Left ventricle myocardium superior (tissue), 1 donor: ENCODE measurements at places on chromosomes 2 and 18.

- DNase-seq = no peak
Measured at GRCh38 chr2:64326578-64327050, 127.3 kb upstream of the LGALSL start.

DNA sequence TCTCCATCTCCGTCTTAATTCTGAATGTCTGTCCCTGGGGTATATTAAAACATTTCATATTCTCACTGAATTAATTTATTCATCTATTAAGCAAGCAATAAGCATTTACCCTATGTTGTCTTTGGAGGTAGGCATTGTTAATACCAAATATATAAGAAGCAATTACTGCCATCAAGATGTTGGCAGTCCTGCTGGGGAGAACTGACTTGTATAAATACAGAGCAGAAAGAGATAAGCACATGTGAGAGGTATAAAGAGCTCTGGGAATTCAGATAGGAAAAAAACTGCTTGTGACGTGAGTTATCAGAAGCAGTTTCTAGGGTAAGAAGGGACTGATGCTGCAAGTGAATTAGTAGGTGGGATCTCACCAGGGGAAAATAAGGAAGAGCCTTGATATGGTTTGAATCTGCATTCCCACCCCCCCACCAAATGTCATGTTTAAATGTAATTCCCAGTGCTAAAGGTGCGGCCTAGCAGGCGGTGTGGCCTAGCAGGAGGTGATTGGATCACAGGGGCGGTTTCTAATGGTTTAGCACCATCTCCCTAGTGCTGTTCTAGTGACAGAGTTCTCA, 286.8 kb downstream of the RAD51AP2 start:
- DNase-seq = no peak

DNA sequence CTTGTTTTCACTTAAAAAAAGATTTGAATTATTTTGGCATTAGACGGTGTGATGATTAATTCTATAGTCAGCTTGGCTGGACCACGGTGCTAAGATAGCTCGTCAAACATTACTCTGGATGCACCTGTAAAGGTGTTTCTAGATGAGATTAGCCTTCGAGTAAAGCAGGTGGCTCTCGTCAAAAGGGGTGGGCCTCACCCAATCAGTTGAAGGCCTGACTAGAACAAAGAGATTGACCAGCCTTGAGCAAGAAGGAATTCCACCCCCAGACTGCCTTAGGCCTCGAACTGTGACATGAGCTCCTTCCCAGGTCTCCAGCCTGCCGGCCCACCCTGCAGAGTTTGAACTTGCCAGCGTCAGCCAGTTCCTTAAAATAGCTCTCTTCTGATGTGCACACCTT, 73.4 kb downstream of the TWIST2 start:
- DNase-seq = no peak

DNA sequence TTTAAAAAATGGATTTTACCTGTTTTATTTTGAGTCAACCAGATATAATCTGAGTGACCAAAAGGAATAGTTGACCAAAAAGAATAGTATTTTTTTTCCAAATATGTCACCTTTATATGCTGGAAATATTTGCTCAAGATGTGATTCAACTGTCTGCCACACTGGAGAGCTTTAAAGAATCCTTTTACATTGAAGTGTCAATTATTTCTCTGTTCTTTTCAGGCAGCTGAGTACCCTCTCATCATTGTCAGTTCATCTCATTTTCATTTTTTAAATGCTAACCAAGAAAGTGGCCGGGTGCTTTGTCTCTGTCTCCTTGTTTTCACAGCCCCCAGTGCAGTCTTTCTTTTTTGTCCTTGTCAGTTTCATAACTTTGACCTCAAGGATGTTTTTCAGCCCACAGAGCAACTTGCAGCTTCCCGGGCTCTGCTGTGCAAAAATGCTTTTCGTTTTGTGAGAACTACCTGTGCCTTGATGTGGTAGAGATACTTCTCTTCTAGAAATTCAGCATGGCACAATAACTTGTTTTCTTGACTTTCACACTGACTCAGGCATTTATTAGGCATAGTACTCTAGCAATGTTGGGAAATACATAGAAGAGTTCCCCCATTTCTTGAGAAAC, 23.4 kb upstream of the CERS6 start:
- no peak for DNase-seq

DNA sequence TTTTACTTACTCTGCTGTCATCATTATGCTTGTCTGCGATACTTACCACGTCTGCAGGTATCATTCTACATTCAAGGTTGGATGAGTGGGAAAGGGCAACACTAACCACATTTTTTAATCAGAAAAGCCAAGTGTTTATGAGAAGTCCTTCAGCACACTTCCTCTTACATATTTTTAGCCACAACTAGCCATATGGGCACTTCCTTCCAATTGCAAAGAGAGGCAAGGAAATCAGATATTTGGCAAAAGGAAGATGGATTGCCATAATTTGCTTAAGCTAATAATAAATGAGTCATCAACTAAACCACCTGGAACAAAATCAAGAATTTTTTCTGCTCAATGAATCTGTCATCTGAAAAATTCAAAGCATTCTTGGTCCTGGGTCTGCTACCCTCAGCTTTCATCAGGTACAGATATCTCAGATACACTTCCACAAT, 16.7 kb upstream of the MRO start:
- no peak for DNase-seq

DNA sequence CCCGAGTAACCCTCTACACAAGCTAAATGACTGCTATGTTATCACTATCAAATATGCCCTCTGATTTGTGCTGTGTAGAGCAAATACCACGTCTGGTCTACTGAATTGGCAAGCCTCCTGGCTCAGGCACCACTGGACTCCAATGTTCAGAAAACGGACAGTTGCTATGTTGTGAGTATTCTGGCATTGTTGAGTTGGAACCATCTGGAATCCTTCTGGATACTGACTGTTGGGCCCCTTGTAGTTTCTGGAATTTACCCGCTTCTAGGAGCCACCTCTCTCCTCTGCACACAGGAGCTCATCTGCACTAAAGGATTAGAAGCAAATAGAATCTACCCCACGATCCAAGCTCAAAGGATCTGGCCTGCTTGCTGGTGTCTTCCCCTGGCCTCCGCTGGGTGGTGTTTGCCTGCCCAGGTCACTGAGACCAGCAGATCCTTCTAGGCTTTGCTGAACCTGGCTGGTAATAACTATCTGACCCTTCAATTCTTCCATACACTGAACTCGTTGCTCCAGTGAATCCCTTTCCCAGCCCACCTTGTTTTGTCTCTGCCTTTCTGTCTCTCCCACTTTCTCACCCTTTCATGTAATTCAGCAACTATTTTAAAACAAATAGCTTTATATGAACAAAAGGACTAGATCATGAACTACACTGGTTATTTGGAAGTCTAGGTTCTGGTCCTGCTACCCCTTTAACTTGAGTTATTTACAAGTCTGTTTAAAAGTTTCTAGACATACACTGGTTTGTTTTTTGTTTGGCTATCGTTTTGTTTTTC, 2.1 kb upstream of the HAAO start:
- DNase-seq = no peak

- no peak for DNase-seq
Measured at GRCh38 chr2:75592030-75592429, 31.3 kb upstream of the EVA1A start.

GRCh38 chr2:42812899-42813479, 20.6 kb upstream of the HAAO start:
- DNase-seq = no peak

GRCh38 chr2:217915706-217916105, 87.1 kb downstream of the TNS1 start:
- DNase-seq = peak; percentile 56

GRCh38 chr18:44871771-44872170, 191.1 kb downstream of the SETBP1 start:
- DNase-seq = no peak

GRCh38 chr2:149954981-149955600, 367.5 kb upstream of the MMADHC start:
- no peak for DNase-seq

DNA sequence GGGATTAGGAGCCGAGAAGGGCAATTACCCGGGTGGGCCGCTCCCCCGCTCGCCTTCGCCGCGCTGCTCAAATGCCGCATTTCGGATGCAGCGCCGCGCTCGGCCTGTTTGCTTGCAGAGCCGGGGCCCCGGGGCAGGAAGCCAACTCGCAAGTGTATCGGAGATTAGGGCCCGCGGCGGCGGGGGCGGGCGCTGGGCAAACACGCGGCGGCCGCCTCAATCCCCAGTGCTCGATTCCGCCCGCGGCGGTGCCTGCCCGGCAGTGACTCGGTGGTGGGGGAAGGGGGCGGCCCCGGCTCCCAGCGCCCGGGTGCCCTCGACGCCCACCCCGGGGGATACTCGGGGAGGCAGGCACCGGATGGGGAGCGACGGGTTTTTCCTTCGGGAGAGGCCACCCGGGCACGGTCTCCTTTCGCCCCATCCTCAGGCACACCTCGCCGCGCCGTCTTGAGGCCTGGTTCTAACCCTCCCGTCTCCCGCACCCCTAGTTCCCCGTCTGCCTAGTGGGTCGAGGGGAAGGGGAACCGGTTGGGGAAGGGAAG, 26.6 kb upstream of the NOTO start:
- DNase-seq = peak; percentile 93

- no peak for DNase-seq
Measured at GRCh38 chr2:61962095-61962984, 56.9 kb downstream of the COMMD1 start.

DNA sequence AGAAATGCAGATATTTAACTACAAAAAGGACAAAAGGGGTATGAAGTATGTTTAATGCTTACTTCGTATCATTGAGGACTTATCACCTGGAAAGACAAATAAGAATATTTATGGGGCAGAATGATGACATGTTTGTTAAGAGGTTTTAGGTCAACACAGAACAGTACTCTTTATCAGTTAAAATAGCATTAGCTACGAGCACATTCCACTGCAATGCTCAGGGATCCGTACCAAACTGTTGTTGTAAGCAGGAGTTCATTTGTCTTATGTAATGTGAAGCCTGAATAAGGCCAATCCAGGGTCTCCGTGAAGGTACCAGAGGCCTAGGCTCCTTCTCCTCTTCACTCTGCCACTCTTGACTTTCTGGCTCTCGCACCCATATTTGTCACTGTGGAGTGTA, 465.7 kb upstream of the NRP2 start:
- DNase-seq = no peak

DNA sequence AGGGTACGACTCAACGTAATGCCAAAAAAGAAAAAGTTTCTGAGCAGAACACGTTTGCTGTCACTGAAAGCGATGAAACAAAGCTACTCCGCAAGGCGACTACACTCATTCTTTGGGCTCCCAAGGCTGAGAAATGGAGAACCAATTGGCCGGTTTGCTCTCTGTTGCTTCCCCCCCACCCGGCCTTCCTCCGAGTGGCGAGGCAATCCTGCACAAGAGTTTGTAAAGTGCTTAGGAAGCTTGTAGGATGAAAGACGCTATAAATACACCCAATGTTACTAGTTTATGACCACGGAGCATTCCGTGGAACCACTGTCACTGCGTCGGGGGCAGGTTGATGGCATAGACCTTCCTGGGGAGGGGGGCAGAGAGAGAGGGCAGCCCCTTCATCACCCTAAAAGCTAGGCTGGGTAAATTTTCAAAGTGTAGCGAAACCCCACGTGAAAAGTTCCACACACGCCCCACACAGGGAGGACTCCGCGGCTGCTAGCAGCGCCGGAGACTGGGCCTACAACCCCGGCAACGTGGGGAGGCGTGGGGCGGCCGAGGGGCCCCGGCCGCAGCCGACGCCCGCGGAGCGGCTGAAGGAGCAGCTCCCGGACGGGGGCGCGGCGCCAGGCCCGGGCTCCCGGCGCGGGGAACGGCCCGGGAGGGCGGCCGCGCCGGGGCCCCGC, 915 bp downstream of the CUL3 start:
- DNase-seq = peak; percentile 46

DNA sequence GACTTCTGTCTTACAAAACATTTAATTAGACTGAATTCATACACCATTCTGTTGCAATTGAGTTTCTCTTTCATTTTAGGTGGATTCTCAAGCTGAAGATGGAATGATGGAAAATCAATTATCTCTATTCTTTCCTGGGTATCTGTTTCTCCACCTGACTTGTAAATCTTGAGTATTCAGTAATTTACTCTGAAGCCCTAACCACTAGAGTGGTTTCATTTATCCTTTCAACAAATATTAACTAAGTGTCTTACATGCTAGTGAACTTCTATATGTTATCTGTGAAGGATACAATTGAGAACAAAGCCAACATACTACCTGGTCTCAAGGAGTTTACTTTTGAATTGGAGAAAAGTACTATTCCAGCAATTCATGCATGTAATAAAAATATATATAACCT, 94.1 kb upstream of the ZNF804A start:
- no peak for DNase-seq

DNA sequence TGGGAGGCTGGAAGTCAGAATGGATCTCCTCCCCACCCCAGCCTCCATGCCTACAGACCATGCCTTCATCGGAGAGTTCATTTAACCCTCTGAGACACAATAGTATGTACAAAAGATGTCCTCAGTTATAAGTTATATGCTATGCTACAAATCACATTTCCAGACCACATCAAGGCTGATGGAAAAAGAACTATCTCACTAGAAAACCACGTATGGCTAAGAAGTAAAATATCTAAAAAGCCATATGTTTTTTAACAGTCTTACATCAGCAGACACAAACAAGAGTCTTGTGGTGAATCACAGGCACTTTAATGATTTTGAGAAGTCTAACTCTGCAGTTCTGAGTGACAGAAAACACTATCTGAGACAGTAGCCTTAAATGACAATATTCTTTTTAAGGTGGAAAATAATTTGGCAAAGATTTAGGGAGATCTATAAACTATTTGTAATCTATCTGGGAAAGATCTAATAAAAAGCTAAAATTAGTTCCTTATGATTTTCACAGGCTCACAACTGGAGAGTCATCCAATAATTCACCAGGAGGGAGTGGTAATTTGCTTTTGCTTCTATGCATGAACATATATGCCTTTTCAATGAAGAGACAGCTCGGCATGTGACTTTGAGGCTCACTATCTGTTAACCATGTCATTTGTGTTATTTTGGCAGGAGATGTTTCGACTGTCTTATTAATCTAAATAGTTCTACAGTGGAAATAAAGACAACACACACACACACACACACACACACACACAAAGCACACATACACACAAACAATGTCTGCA, 197.5 kb downstream of the IRS1 start:
- DNase-seq = no peak

DNA sequence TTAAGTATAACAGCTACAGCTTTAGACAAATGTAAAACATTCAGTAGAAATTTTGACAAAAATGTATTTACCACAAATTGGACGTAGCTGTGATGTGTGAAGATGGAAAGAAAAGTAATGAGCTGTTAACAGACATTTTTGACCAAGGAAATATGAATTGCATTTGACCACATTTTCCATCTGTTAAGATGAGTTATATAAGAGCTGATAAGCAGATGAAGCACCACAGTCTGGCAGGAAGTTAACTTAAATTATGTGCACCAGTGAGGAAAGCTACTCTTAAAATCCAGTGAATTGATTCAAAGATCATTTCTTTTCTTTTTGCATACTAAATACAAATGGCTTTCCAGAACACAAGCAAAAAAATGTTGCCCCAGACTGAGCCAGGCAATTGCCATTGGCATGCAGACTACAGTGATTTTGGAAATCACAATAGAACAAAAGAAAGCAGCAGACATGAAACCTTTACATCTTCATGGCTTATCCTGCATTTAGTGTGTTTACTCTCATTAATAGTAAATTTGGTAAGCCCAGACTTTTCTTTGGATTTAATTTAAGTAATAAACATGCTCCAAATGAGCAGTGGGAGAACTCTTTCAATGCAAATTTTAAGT, 493.7 kb downstream of the TMX3 start:
- DNase-seq = no peak

- DNase-seq = no peak
Measured at GRCh38 chr18:78639006-78639950, 340.3 kb upstream of the SALL3 start.
